Activated naive CD4-positive, alpha-beta T cell treated with anti-CD3 and anti-CD28 coated beads for 36 hours (primary cell): ENCODE measurements at places on chromosomes 12 and 14.

DNA sequence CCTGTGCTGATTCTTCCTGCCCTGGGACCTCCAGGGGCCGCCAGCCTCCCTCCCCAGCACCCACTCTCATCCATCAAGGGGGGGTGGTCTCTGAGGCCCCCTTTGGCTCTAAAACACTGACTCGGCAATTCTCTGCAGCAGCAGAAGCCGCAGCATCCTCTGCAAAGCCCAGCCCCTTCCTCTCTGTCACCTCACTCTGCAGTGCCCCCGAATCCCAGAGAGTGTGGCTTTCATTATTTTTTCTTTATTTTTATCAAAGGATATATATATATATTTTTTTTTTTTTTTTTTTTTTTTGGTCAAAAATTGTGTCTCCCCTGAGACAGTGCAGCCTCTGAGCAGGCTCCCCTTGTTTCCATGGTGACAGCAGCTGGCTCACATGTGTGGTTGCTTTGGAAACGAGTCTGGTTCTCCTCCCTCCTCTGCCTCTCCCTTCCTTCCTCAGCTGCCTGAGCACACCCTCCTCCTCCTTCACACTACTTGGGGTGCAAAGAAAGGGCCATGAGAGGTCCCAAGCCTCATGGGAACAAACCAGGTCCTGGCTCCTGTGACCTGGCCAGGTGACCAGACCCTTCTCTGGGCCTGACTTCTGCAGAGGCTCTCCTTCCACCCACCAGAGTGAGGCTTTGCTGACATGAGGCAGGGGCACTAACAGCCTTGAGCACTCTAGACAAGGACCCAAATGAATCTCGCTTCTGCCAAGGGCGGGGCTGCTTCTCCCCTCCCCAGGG, 100.5 kb downstream of the LRRC74A start:
- H3K27me3 ChIP-seq: no peaks in the 10 kb centered on the region
- no peak overlapping the region for H3K27ac ChIP-seq
- H3K36me3 ChIP-seq: no peaks in the 10 kb centered on the region
- H3K4me1 ChIP-seq: peaks cover 80% of the 10 kb centered on the region
- H3K4me3 ChIP-seq: peak overlapping the region; percentile 29

GRCh38 chr12:128755566-128755965, 68.2 kb downstream of the SLC15A4 start:
- no peaks in the 10 kb centered on the region for H3K36me3 ChIP-seq
- H3K27me3 ChIP-seq: no peaks in the 10 kb centered on the region
- no peaks in the 10 kb centered on the region for H3K4me1 ChIP-seq
- H3K27ac ChIP-seq: no peak overlapping the region
- DNase-seq: no peak

- H3K36me3 ChIP-seq: no peaks in the 10 kb centered on the region
- peaks cover 15% of the 10 kb centered on the region for H3K4me1 ChIP-seq
- H3K4me3 ChIP-seq: no peak overlapping the region
- peaks cover 2% of the 10 kb centered on the region for H3K27me3 ChIP-seq
- DNase-seq: no peak
Observed at GRCh38 chr14:54493293-54493692, 4.5 kb upstream of the GMFB start.

DNA sequence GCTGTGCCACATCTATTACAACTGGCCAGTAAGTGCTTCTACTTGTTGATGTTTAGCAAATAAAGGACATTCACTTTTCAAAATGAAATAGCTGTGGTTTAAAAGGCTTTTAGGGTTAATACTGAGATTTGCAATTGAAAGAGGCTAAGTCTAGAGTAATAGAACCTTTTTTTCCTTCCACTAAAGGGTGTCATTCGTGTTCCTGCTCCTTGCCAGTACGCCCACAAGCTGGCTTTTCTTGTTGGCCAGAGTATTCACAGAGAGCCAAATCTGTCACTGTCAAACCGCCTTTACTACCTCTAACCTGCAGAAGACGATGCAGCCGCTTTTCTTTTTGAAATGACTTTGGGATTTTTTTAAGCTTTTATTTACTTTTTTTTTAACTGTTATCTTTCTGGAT, 33.6 kb downstream of the PIWIL1 start:
- no peak overlapping the region for H3K4me3 ChIP-seq
- H3K4me1 ChIP-seq: no peaks in the 10 kb centered on the region
- H3K36me3 ChIP-seq: no peaks in the 10 kb centered on the region
- peaks cover 34% of the 10 kb centered on the region for H3K27me3 ChIP-seq
- no peak for DNase-seq

DNA sequence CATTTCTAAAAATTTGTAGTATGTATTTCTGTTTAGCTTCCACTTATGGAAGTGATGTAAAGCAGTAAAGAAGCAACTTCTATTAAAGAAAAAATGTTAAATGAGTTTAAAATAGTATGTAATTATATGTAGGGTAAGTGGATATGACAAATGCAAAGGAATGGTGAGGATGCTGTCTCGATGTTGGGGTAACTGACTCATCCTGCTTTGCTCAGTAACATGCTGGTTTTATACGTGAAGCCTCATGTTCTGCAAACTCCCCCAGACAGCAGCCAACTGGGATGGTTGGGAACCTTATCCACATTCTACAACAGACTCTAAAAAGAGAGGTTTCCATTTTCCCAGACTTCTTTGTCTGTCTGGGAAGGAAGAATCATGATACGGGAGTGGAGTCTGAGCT, 1006.4 kb upstream of the TMEM132C start:
- no peak for DNase-seq
- no peak overlapping the region for H3K4me3 ChIP-seq
- no peaks in the 10 kb centered on the region for H3K4me1 ChIP-seq
- H3K27me3 ChIP-seq: peaks cover 13% of the 10 kb centered on the region

DNA sequence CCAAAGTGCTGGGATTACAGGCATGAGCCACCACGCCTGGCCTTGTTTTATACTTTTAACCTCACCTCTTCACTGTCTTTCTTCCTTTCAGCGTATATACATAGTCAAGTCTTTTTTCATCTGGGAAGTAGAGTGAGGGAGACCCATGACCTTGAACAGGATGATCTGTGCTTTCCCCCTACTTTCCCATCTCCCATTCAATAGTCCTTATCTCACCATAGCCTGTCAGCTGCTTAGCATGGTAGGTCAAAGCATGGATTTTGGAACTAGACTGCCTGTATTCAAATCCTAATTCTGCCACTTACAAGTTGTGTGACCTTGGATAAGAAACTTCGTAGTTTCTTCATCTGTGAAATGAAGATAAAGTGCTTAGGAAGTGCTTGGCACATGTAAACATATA, 96.4 kb upstream of the MON2 start:
- peaks cover 41% of the 10 kb centered on the region for H3K36me3 ChIP-seq
- no peak overlapping the region for H3K4me3 ChIP-seq
- no peak for DNase-seq
- peaks cover 52% of the 10 kb centered on the region for H3K4me1 ChIP-seq
- no peaks in the 10 kb centered on the region for H3K27me3 ChIP-seq

GRCh38 chr14:92698393-92698792, 50.0 kb downstream of the LGMN start:
- H3K36me3 ChIP-seq: no peaks in the 10 kb centered on the region
- no peak for DNase-seq
- H3K27me3 ChIP-seq: no peaks in the 10 kb centered on the region
- H3K4me1 ChIP-seq: peaks cover 19% of the 10 kb centered on the region

GRCh38 chr14:99225436-99226203, 46.4 kb downstream of the BCL11B start:
- peak overlapping the region; percentile 97 for H3K27ac ChIP-seq
- peaks cover 72% of the 10 kb centered on the region for H3K36me3 ChIP-seq
- no peak for DNase-seq
- H3K27me3 ChIP-seq: no peaks in the 10 kb centered on the region
- H3K4me1 ChIP-seq: peaks cover 97% of the 10 kb centered on the region

GRCh38 chr12:110224379-110225304, 56.4 kb upstream of the ATP2A2 start:
- no peaks in the 10 kb centered on the region for H3K4me1 ChIP-seq
- DNase-seq: no peak
- no peak overlapping the region for H3K27ac ChIP-seq
- H3K4me3 ChIP-seq: no peak overlapping the region

GRCh38 chr12:49091056-49091835, 3.4 kb downstream of the DHH start:
- no peak for DNase-seq
- H3K36me3 ChIP-seq: peaks cover 2% of the 10 kb centered on the region
- peaks cover 48% of the 10 kb centered on the region for H3K4me1 ChIP-seq
- no peak overlapping the region for H3K4me3 ChIP-seq

GRCh38 chr14:105287249-105288102, 13.3 kb downstream of the BRF1 start:
- H3K27ac ChIP-seq: no peak overlapping the region
- DNase-seq: no peak
- H3K27me3 ChIP-seq: no peaks in the 10 kb centered on the region
- peaks cover 1% of the 10 kb centered on the region for H3K36me3 ChIP-seq

DNA sequence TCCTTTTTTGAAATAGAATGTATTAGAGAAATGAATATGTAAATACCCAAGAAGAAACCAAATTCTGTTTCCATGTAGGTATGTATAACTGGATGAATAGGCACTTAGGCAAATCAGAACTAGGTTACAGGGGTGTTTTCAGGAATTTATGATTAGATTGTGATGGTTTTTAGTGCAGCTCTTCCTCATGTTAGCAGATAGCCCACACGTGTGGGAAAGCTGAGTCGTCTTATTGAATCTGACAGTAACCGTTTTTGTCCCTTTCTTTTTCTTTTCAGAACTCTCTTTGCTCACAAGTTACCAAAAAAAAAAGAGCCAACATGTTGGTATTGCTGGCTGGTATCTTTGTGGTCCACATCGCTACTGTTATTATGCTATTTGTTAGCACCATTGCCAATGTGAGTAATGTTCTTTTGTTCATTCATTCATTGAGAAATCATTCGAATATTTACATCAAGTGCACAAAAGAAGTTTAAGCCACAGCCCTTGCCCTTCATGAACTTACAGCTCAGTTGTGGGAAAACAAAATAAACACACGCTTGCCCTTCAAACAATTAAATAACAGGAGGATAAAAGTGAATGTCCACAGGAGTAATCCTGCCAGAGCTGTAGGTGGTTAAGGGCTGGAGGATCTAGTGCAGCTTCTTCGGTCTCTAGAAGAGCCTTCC, 14.8 kb downstream of the EMP1 start:
- peaks cover 26% of the 10 kb centered on the region for H3K4me1 ChIP-seq
- no peak overlapping the region for H3K27ac ChIP-seq
- DNase-seq: peak; percentile 28
- H3K27me3 ChIP-seq: peaks cover 2% of the 10 kb centered on the region

DNA sequence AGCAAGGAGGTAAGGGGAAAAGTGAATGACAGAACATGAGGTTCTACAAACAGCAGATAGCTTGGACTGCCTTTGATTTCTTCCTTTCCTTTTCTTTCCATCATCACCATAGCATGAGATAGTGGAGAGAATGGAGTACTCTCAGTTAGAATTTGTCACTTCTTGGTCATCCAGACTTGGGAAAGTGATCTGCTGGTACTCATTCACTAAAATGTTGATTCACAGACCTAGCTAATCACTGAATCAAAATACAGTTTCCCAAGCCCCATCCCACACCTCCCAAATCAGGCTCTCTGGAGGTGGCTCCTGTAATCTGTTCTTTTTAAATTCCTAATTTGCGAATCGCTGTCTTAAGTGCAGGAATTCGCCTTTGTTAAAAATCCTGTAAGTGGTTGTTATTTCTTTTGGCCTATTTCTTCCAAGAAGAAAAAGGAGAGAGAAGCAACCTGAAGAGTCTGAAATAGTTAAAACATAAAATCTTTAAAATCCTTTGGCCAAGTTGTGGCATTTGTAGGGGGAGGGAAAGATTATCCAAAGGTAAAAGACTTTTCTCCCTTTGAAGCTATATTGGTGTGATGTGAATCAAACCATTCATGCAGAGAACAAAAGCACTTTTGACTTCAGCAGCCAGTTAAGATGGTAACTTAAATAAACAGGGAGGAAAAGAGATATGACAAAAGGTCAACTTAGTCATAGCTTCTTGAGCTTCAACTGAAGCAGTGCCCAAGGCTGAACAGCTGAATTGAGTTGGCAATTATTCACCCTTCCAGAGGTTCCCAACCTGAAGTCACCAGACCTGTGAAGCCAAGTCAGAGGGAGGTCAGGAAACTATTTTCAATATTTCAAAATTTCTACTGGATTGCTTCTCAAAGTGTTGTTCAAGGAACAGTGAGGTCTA, 255.1 kb upstream of the KRR1 start:
- DNase-seq: no peak
- peaks cover 9% of the 10 kb centered on the region for H3K27me3 ChIP-seq
- H3K36me3 ChIP-seq: no peaks in the 10 kb centered on the region
- peaks cover 2% of the 10 kb centered on the region for H3K4me1 ChIP-seq

GRCh38 chr14:35231207-35231760, 60.9 kb upstream of the PSMA6 start:
- no peak overlapping the region for H3K4me3 ChIP-seq
- H3K36me3 ChIP-seq: no peaks in the 10 kb centered on the region
- no peak for DNase-seq
- peaks cover 20% of the 10 kb centered on the region for H3K4me1 ChIP-seq

- H3K4me3 ChIP-seq: no peak overlapping the region
- H3K36me3 ChIP-seq: no peaks in the 10 kb centered on the region
- peaks cover 2% of the 10 kb centered on the region for H3K4me1 ChIP-seq
- H3K27me3 ChIP-seq: peaks cover 26% of the 10 kb centered on the region
- DNase-seq: no peak
Observed at GRCh38 chr12:104059963-104060362, 4.4 kb upstream of the HCFC2 start.

DNA sequence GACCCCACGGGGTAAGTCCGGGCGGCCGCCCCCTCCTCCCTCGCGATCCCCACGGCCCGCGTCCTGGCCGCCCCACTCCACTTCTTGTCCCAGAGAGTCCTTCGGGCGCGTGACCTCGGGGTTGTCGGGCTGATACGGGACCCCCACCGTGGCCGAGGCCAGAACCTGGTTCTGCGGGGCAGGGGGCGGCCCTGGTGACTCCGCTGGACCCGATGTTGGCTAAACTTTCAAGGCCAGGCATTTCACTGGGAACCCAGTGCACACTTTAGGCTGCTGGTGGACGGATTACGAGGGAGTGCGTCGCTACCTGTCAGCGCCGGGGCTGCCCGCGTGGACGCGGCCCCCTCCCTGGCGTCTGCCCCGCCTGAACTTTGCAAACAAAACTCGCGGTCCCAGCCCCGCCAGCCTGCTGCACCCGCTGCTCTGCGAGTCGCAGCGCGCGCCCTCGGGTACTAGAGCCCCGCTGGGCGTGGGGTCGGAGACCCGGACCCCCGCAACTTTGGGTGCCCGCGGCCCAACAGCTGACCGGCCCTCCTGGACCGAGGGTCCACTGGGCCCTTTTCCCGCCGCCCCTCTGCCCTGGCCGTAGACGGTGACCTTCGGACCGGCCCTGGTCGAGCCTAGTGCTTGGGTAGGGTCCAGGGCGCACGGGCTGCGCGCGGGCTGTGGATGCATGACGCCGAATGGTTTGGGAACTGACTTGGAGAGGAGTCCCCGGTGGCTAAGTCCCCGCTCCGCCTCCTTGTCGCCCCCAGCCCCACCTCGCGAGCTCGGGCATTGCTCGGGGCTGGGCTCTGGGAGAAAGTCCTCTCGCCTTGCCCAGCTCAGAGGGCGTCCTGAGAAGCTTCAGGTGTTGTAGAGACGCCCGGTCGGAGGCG, 624 bp downstream of the RIN3 start:
- peak overlapping the region; percentile 26 for H3K27ac ChIP-seq
- peak; percentile 31 for DNase-seq
- H3K27me3 ChIP-seq: no peaks in the 10 kb centered on the region
- peak overlapping the region; percentile 68 for H3K4me3 ChIP-seq
- peaks cover 26% of the 10 kb centered on the region for H3K4me1 ChIP-seq
